ENCODE measurements at places on chromosomes 1 and 21.

DNA sequence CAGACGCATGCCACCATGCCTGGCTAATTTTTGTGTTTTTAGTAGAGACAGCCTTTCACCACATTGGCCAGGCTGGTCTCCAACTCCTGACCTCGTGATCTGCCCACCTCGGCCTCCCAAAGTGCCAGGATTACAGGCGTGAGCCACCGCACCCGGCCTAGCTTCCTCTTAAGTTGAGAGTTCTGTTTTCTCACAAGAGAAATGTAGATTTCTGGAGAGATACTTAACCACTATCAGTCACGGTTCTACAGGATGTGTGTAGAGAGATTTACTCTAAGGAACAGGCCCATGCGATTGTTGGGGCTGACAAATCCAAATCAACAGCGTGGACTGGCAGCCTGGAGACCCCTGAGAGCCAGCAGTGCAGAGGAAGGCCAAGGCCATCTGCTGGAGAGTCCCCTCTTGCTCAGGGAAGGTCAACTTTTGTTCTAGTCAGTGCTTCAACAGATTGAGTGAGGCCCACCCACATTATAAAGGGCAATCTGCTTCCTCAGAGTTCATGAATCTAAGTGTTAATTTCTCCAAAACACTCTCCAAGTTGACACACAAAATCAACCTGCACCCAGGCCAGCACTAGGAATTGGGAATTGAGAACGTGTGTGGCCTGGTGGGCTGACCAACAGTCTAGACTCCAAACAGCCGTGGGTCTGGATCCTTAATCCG is 38.7 kb downstream of the CHAF1B start:
- DNase-seq: no peak

GRCh38 chr1:42974767-42975437 is 16.2 kb upstream of the SLC2A1 start:
- DNase-seq: no peak

DNA sequence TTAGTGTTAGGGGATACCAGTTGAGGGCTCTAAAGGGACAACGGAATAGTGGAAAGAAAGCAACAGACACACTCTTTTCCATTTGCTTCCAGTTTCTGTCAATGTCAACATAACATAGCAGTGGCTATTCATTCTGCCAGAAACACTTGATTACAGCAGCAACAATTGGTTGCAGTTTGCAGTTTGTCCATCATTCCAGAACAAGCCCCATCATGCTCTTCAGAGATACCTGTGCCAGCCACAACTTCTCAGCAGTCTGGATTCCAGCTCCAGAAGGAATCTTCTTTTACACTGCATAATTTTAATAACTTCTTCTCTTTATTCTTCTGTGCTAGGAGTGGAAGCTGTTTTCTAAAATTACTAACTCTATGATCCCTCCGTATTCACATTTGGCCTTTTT is 1521.4 kb downstream of the PLA2G4A start:
- no peak for DNase-seq

DNA sequence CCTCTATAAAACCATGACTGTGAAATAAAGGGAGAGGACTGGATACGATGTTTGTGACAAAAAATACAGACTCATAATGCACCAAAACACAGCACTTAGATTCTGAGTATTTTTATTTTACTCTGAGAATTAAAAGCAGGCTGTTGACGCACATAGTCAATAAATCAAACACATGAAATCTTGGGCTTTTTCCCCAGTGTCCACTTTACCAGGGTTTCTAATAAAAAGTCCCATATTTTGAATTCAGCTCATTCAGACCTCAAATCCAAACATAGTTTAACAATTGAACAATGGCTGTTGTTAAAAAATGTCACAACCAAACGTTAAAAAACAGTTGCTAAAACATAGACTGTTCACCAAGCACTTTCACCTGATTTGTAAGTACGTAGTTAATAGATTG is 553.4 kb downstream of the LTN1 start:
- no peak for DNase-seq

DNA sequence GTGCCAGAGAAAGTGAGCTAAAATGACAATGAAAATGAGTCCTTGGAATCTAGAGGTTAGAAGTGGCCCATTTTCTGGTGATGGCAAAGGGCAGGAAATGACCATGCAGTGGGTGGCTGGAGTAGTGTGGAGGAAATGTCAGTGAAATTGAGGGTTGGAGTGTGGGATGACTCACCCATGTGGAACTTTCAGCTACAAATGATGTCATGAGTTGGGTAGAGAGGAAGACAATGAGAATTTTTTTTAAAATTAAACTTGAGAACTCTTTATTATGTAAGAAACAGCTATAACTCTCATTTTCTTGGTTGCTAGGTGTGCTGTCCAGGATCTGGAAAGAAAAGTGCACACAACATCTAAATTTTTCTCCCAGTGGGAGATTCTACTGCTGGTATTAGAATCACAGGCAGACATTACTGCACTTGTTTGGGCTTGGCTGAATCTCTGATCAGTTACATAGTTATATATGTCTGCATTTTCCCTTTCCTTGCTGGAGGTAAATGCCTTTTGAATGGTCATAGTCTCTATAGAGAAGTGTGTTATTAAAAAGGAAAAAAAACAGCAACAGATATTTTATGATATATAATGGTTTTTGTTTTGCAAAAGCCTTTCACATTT is 56.8 kb upstream of the GNG12 start:
- DNase-seq: no peak

Measured in right forelimb (tissue), 1 donor.